ENCODE measurements at places on chromosomes 3 and 15.
A peak's percentile ranks its signal among the peaks of the same experiment; 100 is the strongest.

- DNase-seq = no peak
- no peaks in the 10 kb centered on the region for H3K4me1 ChIP-seq
- H3K4me3 ChIP-seq = no peak overlapping the region
- no peaks in the 10 kb centered on the region for H3K36me3 ChIP-seq
- no peak overlapping the region for H3K27ac ChIP-seq
Observed at GRCh38 chr3:136994772-136995516, 37.2 kb downstream of the IL20RB start.

GRCh38 chr3:29412110-29412509 is 131.2 kb downstream of the RBMS3 start:
- DNase-seq = peak; percentile 77
- H3K27me3 ChIP-seq = no peaks in the 10 kb centered on the region
- H3K4me1 ChIP-seq = peaks cover 44% of the 10 kb centered on the region
- no peaks in the 10 kb centered on the region for H3K36me3 ChIP-seq
- H3K4me3 ChIP-seq = no peak overlapping the region

GRCh38 chr15:90869601-90870353 is 1.4 kb downstream of the FURIN start:
- no peak for DNase-seq
- no peaks in the 10 kb centered on the region for H3K4me1 ChIP-seq
- H3K27ac ChIP-seq = no peak overlapping the region
- H3K27me3 ChIP-seq = no peaks in the 10 kb centered on the region

DNA sequence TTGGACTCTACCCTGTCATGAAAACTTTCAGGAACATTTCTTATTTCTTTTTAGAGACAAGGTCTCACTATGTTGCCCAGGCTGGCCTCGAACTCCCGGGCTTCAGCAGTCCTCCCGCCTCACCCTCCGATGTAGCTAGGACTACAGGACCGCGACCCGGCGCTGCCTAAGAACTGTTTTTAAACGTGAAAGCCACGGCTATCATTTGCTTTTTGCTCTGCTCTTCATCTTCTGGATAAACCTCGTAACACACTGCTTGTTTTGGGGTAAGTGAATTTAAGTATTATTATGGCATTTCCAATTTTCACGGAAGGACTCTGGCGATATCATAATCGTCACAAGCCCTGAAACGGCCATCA is 14.3 kb upstream of the CCNL1 start:
- peak overlapping the region; percentile 70 for H3K4me3 ChIP-seq
- no peaks in the 10 kb centered on the region for H3K27me3 ChIP-seq
- peak; percentile 70 for DNase-seq
- peak overlapping the region; percentile 89 for H3K27ac ChIP-seq

GRCh38 chr3:126680667-126681055 is 23.4 kb upstream of the CHCHD6 start:
- no peaks in the 10 kb centered on the region for H3K36me3 ChIP-seq
- H3K27ac ChIP-seq = no peak overlapping the region
- H3K4me1 ChIP-seq = no peaks in the 10 kb centered on the region
- H3K27me3 ChIP-seq = no peaks in the 10 kb centered on the region
- no peak for DNase-seq
- H3K4me3 ChIP-seq = no peak overlapping the region

GRCh38 chr3:73086071-73086494 is 24.6 kb downstream of the EBLN2 start:
- no peak overlapping the region for H3K27ac ChIP-seq
- no peaks in the 10 kb centered on the region for H3K27me3 ChIP-seq
- no peak overlapping the region for H3K4me3 ChIP-seq
- no peaks in the 10 kb centered on the region for H3K4me1 ChIP-seq
- DNase-seq = peak; percentile 29
- no peaks in the 10 kb centered on the region for H3K36me3 ChIP-seq

- H3K4me3 ChIP-seq = no peak overlapping the region
- no peaks in the 10 kb centered on the region for H3K4me1 ChIP-seq
- no peaks in the 10 kb centered on the region for H3K36me3 ChIP-seq
- H3K27ac ChIP-seq = no peak overlapping the region
- DNase-seq = no peak
Observed at GRCh38 chr3:120552184-120553172, 43.7 kb upstream of the NDUFB4 start.

DNA sequence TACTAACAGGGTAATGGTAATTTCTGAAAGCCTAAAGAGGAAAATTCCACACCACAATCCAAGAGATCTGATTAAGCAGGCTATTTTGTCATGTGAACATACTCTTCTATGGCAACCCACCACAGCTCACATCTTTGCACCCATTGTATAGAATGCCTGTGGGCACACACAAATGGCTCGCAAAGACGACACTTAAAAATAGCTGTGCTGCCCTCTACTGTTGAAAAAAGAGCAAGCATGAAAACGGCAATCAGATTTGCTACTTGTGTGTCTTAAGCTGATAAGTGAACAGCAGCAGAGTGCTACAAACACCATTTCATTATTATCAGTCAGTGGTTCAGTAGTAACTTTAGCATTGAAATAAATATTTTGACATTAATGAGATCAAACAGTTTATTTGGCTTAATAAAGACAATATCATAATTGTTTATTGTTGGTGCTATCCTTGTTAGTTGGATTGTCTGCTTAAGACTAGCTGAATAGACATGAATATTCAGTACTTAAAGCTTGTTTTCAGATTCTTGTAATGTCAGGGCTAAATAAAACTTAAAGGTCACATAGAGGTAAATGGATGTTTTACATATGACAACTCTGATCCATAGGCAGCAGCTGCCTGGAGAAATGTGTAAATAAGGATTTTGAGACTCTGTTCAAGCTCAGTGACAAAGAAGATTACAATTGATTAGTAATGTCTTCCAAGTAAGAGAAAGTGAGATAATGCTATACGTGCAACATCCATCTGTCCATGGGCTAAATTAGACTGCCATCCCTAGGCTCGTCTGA is 199.1 kb downstream of the LRRN1 start:
- H3K4me1 ChIP-seq = no peaks in the 10 kb centered on the region
- H3K27me3 ChIP-seq = no peaks in the 10 kb centered on the region
- no peak overlapping the region for H3K4me3 ChIP-seq
- H3K36me3 ChIP-seq = no peaks in the 10 kb centered on the region
- H3K27ac ChIP-seq = no peak overlapping the region

DNA sequence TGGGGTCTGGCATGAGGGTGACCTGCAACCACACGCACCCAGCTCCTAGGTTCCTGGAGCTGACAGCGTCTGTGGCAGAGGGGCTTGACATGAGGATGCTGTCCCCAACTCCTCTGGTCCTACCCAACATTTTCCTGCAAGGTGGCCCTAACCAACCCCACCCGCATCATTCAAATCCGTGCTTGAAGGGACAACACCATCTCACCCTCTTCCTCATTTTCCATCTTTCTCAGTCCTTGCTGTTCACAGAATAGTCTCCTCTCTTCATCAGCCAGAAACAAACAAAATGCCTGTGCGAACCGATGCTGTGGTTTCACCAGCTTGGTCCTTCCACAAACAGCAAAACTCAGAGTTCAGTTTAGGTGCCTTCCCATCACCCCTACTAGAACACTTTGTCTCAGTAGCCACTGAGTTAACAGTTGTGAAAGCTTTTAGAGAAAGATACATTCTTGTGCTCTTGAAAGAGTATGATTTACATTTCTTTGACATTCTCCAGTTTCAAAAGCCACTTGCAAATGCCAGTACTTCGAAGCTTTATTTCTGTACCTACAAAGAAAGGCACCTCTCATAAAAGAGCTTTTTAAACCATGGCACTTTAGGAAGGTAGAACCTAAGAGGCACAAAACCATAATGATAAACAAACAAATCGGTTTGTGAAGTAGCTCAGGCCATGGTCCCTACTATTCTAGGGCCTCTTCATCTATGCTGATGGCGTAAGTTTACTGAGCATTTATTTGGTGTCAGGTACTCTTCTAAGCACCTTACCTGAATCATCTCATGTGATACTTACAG is 360.1 kb downstream of the SHQ1 start:
- H3K4me3 ChIP-seq = no peak overlapping the region

DNA sequence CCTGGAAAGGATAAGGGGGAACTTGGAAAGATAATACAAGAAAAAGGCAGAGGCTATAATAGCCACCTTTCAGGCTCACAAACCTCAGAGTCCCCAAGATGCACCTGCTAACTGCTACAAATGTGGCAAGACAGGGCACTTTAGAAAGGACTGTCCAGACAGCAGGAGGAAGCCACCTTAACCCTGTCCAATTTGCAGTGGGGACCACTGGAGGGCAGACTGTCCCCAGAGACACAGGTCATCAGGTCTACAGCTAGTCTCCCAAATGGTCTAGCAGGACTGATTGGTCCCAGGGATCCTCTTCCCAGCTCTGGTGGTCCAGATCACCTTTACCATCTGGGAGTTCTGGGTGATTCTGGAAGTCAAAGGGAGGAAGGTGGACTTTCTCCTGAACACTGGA is 882.5 kb upstream of the GBE1 start:
- H3K27me3 ChIP-seq = no peaks in the 10 kb centered on the region
- no peak overlapping the region for H3K4me3 ChIP-seq
- H3K36me3 ChIP-seq = no peaks in the 10 kb centered on the region
- no peaks in the 10 kb centered on the region for H3K4me1 ChIP-seq
- peak; percentile 19 for DNase-seq
- no peak overlapping the region for H3K27ac ChIP-seq

DNA sequence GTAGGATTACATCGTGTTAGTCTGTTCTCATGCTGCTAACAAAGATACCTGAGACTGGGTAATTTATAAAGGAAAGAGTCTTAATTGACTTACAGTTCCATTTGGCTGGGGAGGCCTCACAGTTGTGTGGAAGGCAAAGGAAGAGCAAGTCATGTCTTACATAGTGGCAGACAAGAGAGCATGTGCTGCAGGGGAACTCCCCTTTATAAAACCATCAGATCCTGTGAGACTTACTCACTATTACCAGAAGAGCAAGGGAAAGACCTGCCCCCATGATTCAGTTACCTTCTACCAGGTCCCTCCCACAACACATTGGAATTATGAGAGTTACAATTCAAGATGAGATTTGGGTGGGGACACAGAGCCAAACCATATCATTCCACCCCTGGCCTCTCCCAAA is 3.4 kb downstream of the SLC25A26 start:
- no peak overlapping the region for H3K27ac ChIP-seq
- H3K4me1 ChIP-seq = 0 out of 2 replicates have a peak, but pooled peaks cover 6% of the 10 kb centered on the region
- no peaks in the 10 kb centered on the region for H3K36me3 ChIP-seq
- H3K27me3 ChIP-seq = no peaks in the 10 kb centered on the region

GRCh38 chr3:159185443-159186050 is 383.7 kb downstream of the MFSD1 start:
- H3K36me3 ChIP-seq = no peaks in the 10 kb centered on the region
- peak; percentile 43 for DNase-seq
- no peak overlapping the region for H3K4me3 ChIP-seq
- peaks cover 37% of the 10 kb centered on the region for H3K4me1 ChIP-seq
- peak overlapping the region; percentile 80 for H3K27ac ChIP-seq
- H3K27me3 ChIP-seq = no peaks in the 10 kb centered on the region

- H3K4me1 ChIP-seq = no peaks in the 10 kb centered on the region
- no peak overlapping the region for H3K27ac ChIP-seq
- H3K27me3 ChIP-seq = no peaks in the 10 kb centered on the region
- DNase-seq = no peak
- H3K36me3 ChIP-seq = peaks cover 3% of the 10 kb centered on the region
- no peak overlapping the region for H3K4me3 ChIP-seq
Observed at GRCh38 chr15:60347480-60348049, 50.2 kb downstream of the ANXA2 start.

Data from MM.1S (cell line).